Esophagus mucosa (tissue), 1 donor: ENCODE measurements at places on chromosomes 2 and 18.

- no peak for ATAC-seq
These were observed 289.1 kb downstream of the TRIB2 start for GRCh38 chr2:13005761-13006335.

DNA sequence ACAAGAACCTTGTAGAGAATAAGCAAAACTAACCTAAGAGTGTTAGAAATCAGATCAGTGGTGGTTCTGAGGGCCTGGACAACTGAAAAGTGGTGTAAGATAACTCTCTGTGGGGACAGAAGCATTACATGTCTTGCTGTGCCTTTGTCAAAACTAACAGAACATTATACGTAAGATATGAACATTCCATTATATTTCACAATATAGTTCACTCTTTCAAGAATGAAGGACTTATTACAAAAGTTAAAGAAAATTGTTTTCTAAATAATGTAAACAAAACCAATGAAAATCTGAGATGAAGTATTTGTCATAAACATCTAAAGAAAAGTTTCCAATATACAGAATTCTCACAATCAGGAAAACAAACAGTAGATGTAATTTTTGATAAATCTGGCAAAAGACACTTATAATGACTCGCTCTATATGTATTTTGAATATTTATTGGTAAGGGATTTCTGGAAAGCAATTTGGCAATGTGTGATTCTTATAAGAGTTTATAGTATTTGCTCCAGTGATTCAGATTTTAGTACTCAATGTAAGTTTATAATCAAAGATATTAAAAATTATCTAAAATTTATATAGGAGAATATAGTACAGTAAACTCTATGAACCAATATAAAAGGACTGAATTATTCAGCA lies 258.4 kb downstream of the CD226 start:
- ATAC-seq = no peak

DNA sequence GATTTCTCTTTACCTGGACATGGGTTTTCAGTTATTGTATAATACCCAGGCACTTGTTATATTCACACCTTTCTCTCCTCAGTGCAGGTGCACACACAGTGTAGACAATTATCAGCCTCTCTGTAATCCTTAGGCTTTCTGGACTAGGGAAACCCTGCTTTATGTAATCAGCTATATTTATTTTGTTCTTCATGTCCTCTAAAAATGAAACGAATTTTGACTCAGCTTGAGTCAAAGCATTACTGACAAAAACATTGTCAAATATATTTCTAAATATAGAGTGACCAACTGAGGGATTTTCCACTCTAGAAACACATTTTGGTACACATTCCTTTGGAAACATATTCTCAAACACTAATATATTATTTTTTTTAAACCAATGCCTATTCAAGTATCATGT lies 144.8 kb upstream of the GULP1 start:
- ATAC-seq = no peak

DNA sequence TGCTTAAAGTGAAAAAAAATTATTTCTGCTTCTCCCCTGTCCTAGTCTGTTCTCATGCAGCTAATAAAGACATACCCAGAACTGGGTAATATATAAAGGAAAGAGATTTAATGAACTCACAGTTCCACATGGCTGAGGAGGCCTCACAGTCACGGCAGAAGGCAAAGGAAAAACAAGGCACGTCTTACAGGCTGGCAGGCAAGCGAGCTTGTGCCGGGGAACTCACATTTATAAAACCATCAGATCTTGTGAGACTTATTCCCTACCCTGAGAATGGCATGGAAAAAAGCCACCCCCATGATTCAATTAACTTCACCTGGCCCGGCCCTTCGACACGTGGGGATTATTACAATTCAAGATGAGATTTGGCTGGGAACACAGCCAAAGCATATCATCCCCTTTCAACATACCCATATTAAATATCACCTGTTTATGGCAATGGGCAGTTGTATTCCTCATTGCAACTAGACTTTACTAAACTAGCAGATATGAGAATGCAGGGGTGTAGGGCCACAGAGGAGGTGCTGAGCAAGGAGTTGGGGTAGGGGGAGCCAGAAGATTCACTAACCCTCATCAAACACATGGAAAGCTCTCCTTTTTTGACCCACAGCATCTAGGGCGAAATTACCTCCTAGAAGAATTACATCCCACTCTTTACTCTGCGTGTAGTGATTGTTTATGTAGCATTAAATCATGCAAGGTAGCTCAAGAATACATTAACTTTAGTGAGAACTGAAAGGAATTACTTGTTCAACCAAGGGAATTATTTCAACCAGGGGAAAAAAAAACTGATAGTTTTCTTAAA lies 183.3 kb upstream of the DOK6 start:
- no peak for ATAC-seq

DNA sequence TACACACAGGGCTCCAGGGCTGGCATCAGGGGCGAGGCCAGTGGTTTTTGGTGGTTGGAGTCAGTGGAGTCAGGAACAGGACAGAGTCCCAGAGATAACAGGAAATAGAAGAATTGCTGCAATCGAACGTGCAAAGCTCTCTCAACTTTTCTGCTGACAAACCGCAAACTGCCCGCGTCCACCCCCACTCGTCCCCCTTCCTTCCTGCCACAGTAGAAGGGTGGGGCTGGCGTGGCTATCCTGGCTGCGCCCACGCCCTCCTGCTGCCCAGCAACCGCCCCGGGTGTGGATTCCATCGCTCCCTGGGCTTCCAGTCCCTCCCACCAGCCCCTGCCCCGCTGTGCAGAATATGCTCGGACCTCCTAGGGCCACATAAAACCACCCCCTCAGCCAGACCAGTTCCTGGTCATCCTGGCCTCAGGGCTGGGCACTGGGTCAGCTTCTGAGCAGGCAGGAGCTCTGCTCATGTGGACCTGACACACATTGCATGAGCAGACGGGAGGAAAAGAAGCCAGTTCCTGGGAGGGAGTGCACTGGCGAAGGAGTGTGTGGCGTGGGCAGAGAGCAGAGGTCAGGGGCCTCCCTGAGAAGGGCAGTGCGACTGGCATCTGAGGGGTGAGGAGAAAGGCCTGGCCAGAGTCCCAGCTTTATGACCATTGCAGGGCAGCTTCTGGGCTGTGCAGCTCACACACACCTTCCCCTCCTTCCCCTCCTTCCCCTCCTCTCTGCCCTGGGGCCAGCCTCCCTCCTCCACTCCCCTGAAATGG lies 85.4 kb upstream of the ATG16L1 start:
- ATAC-seq = peak; percentile 45

DNA sequence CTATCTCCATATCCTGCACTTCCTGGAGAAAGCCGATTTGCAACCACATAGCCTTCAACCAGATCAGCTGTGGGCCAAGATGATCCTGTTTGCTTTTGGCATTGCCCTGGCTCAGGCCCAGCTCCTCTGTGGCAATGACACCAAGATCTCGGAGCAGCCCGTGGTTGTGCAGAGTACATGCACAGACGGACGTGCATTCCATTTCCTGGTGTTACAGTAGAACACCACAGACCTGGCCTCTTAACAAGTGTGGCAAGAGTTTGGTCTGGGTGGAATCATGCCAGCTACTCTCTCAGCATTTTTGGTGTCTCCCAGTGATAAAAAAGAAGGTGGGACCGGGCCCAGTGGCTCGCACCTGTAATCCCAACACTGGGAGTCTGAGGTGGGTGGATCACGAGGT lies 20.0 kb downstream of the MALT1 start:
- ATAC-seq = peak; percentile 82

GRCh38 chr2:178008636-178009289 lies 63.8 kb downstream of the PDE11A start:
- no peak for ATAC-seq

DNA sequence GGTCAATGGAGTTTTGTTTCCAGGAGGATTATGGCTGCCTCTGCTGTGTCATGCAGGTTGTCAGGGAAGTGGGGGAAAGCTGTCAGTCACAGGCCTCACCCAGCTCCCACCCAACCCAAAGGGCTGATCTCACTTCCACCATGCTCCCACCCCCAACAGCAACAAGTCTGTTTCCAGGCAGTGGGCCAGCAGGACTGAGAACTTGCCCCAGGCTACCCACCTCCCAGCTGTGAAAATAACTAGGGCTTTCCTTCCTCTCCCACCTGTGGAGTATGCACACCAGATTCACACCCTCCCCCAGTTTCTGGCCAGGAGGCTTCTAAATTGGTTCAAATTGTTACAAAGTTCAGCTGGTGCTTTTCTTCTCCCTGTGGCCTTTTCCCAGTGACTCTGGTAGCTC lies 95.6 kb upstream of the ACVR1 start:
- ATAC-seq = peak; percentile 51

DNA sequence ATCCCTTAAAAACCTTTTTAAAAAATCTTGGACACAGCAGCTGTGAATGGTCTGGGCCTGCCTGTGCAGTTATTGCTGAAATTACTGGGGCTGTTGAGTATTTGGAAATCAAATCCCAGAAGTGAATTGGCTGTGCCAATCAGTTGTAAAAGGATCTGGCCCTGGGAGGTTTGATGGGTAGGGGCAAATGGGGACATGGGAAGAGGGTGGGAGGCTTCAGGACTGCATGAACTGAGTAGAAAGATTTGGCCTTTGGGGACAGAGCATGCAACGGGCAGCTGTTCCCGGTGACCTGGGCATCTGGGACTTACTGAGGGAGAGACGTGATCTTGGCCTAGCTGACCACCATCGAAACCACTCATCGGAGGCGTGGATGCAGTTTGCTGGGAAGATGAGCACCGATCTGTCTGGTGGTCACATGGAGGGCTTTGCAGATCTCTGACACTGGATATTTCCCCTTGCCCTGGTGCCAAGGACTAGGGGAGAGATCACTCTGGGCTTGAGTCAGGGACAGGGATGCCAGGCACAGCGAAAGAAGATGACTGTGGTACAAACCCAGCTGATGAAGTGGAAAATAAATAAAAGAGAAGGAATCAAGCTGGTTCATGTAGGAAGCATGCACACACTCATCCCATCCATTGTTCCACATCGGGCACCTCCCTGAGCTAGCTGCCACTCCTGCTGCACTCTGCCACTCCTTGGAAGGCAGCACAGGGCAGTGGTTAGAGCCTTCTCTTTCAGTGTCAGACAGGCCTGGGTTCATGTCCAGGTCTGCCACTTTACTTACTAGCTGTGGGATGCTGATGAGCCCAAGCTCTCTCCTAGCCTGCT lies 58.4 kb downstream of the SEMA4F start:
- peak; percentile 95 for ATAC-seq

- ATAC-seq = peak; percentile 53
These were observed 90.4 kb downstream of the PTRHD1 start for GRCh38 chr2:24702800-24703199.

- ATAC-seq = no peak
These were observed 129.9 kb upstream of the HAAO start for GRCh38 chr2:42922293-42922692.

- ATAC-seq = no peak
These were observed 23.3 kb upstream of the EXOC6B start for GRCh38 chr2:72849138-72849462.

DNA sequence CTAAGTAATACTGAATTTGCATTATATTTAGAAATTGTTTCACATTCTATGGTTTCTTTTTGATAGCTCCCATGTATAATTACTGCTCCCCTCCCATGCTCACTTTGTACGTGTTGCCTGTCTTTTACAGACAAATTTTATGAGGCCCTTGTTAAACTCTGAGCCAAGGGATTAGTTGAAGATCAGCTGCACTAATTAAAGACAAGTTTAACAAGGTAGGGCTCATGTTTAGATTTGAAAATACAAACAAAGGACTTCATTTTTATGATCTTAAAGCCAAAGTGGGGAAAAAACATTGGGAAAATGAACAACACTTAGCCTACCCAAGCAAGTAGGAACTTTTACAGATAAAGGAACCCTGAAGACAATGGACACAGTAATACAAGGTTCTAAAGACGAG lies 46.2 kb downstream of the ARHGAP28 start:
- no peak for ATAC-seq

DNA sequence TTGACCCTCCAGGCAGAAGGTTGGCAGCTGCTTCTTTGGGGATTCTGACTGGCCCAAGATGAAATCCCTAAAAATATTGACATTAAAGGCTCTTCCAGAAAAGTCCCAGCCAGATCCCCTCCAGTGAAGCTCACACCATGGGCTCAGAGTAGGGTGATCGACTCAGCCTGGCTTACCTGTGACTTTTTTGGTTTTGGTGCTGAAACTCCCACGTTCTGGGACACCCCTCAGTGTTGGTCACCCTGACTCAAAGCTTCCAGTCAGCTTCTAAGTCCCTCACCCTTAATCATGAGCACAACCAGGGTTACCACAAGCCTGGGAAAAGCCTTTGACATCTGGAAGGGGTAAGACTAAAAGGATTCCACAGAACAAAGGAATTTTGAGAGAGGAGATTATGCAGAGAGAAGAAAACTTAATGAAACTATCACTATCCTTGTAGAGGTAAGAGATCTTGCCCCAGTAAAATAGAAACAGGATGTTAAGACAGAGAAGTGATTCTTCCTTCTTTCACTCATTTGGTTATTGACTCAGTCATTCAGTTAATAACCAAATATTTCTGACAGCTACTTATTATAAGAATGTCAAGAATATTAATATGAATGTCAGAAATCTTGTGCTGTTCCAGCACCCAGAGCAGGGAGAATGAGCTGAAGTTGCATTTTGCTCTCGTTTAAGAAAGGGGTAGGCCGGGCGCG lies 66.8 kb upstream of the SEC11C start:
- no peak for ATAC-seq

- ATAC-seq = no peak
These were observed 479.6 kb downstream of the STK39 start for GRCh38 chr2:167767830-167768229.

GRCh38 chr2:64023485-64024258 lies 4.4 kb upstream of the VPS54 start:
- ATAC-seq = no peak

GRCh38 chr2:125456693-125457363 lies 1199.1 kb upstream of the GYPC start:
- ATAC-seq = no peak

- peak; percentile 68 for ATAC-seq
These were observed 81.4 kb upstream of the PKDCC start for GRCh38 chr2:41966431-41966893.

DNA sequence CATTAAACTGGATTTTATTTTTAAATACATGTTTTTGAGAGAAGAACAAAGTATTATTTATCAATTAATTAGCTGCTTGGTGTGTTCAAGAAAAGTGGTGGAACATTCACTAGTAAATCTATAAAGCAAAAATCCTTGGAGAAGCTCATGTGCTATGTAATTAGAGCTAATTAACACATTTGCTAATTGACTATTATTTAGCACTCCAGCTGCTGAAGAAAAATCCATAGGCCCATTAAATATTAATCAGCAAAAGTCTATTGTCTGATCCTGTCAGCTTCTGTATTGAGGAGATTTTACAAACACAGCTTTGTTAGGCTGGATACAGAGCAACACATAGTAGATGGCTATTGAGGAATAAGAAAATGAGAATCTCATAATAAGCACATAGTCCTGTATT lies 336.1 kb downstream of the RBM43 start:
- no peak for ATAC-seq

DNA sequence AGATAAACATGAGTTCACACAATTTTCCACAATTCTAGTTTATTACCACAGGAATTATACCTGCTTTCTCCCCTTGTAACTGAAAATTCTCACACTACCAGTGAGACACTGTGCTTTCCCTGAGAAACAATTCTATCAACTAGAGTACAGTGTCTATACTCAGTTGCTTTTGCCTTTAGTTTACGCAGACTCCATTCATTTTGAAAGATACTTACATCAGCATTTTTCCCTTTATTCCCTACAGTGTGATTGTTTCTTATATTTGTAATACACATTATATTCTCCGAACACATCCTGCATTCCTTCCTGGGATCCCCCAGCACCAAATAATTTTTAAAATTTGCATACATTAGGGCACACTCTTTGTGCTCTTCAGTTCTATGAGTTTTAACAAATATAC lies 1455.5 kb downstream of the SUCLG1 start:
- no peak for ATAC-seq

GRCh38 chr18:2994020-2994589 lies 18.8 kb downstream of the LPIN2 start:
- ATAC-seq = no peak
